ENCODE measurements at places on chromosomes 2 and 18.

GRCh38 chr2:120293096-120294007, 40.7 kb downstream of the RALB start:
- no peak for DNase-seq

DNA sequence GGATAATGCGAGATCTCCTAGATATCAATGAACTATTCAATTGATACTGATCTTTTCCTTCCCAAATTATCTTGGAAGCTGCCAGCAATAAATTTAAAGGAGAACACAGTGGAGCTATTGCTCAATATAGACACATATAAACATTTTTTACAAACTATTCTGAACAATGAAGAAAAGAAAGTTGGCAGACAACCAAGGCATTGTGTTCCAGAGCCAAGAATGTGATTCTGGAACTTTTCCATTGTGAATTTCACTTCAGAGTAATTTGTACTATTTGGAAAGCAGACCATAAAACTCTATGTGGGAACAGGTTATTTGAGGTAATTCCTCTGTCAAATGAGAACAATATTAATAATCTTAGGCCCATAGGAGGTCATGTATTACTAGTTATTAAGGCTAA, 588.2 kb downstream of the IRS1 start:
- DNase-seq, result no peak

- no peak for DNase-seq
Measured at GRCh38 chr2:171893196-171893823, 734 bp downstream of the SLC25A12 start.

DNA sequence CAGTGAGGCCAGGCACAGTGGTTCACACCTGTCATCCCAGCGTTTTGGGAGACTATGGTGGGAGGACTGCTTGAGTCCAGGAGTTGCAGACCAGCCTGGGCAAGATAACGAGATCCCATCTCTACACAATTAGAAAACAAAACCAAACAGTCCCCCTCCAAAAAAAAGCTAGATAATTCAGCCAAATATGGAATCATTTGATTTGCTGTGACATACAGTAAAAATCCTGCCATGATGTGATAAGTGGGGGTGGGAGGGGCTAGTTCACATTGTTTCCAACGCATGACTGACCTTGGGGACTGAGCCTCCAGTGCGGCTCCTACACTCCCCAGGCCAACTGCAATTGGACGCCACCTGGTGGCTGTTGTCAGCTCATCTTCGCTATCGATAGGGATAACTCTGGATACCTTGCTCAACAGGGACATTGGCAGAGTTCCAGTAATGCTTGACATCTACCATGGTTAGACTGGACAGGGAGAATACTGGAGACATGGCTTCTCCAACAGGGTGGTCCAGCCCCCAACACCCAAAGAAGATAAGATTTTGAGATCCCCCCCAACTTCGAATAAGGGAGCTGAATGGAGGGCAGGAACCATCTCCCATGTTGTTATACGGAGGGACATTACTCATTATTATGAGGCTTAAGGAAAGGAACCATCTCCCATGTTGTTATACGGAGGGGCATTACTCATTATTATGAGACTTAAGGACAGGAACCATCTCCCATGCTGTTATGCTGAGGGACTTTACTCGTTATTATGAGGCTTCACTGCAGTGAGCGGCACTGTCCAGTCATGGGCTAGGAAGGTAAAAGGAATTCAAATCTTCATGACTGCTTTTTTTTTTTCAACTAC, 135.9 kb downstream of the TGIF1 start:
- DNase-seq, result peak; percentile 92

GRCh38 chr2:27126252-27126710, 2.7 kb downstream of the ABHD1 start:
- DNase-seq, result no peak

DNA sequence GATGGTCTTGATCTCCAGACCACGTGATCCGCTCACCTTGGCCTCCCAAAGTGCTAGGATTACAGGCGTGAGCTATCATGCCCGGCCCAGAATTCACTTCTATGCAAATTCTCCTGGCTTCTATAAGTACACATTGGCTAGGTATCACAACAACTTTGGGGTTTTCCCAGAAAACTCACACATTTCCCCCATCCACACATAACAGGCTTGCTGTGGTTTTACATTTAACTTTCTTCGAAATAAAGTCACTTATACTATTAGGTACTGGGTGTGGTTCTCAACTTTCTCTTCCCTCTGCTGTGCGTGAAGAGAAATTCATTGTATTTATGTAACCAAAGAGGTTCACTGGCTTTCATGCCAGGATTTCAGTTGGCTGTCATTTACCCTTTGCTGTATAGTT, 439.4 kb upstream of the CWC22 start:
- DNase-seq, result no peak

- DNase-seq, result no peak
Measured at GRCh38 chr18:23861326-23861725, 153.2 kb upstream of the TTC39C start.

DNA sequence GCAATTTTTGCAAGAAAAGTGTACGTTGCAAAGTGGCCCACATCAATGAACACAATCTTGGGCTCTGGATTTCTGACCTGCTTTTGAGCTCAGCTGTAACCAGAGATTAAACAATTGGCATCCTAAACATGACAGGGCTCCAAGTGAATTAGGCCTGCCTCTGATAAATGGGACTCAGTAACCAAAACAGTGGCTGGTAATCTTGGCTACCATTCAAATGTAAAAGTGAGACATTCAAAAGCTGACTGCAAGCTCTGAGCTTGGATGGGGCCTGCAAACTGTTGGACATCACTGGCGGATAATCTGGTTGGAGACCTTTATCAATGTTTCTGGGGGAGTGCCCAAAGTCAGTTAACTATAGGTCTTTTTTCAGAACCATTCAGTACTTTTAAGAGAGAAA, 160.7 kb downstream of the RAB3GAP1 start:
- DNase-seq, result no peak

GRCh38 chr2:165687426-165688002, 106.5 kb downstream of the GALNT3 start:
- DNase-seq, result no peak

DNA sequence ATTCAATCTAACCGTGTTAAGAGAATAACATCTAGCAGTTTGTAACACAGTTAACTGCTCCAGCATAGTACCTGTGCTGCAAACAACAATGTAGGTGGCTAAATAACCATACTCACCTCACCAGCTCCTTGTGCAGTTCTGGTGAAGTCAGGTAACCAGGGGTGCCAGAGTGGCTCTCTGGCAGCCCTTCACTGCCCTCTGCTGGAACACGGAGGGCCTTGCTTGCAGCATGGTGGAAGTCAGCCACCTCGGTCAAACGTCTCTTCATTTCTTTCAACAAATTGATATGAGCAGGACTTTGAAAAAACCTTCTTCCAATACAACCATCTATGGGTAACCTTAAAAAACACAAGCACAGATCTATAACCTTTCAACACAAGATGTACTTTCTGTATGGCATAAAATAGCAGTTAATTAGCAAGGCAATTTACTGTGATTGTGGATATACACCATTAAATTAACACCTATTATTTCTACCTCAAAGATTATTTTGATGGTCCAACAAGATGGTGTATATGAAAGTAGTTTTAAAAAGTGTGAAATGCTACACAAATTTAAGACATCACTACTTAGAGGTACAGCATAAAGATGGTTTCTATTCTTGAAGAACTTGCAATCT, 56.6 kb downstream of the EPG5 start:
- peak; percentile 71 for DNase-seq
